ENCODE measurements at places on chromosomes 16 and 17. TPM values are rescaled to one million over a fixed set of nuclear protein-coding genes. Genes with fewer than 3 reads are reported as not detected.

- H3K27me3 ChIP-seq = no peaks in the 10 kb centered on the region
- no peak overlapping the region for H3K27ac ChIP-seq
- no peaks in the 10 kb centered on the region for H3K36me3 ChIP-seq
- no peak for DNase-seq
- no peaks in the 10 kb centered on the region for H3K4me1 ChIP-seq
- no peak overlapping the region for H3K4me3 ChIP-seq
These were observed 127.2 kb downstream of the AXIN2 start for GRCh38 chr17:65434251-65434650.

DNA sequence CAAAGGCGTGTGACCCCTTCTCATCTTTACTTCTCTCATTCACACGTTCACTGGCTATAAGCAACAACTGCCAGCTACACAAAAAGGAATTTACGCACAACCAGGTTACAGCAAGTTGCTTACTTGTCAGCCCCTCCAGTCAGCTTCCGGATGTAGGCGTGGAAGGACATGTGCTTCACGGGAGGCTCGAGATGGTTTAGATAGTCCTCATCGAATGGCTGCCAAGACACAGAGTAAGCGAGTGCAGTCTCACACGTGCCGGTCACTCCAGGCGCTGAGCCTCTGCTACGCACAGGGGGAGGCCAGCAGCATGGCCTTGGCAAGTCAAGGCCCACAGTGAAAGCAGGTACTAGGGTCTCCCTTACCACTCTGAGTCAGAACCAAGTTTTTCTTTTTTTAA, 28.3 kb downstream of the NPLOC4 start:
- H3K4me1 ChIP-seq = no peaks in the 10 kb centered on the region
- H3K36me3 ChIP-seq = peaks cover 19% of the 10 kb centered on the region
- H3K4me3 ChIP-seq = no peak overlapping the region
- no peak overlapping the region for H3K27ac ChIP-seq
- peak; percentile 51 for DNase-seq

- H3K4me3 ChIP-seq = peak overlapping the region; percentile 48
- no peak overlapping the region for H3K27ac ChIP-seq
- DNase-seq = no peak
- H3K27me3 ChIP-seq = no peaks in the 10 kb centered on the region
- no peaks in the 10 kb centered on the region for H3K36me3 ChIP-seq
These were observed 43.8 kb downstream of the C16orf82 start for GRCh38 chr16:27110524-27110896.

DNA sequence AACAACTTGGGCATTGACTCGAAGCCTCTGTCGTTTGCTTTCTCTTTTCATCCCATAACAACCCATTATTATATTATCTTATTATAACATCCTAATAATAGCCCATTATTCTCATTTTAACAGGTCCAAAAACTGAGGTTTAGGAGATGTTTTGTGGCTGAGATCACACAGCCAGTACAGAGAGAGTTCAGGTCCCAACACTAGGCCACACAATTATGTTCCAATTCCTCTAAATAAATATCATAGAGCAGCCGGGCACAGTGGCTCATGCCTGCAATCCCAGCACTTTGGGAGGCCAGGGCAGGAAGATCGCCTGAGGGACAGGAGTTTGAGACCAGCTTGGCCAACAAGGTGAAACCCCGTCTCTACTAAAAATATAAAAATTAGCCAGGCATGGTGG, 40.3 kb upstream of the KIFC3 start:
- DNase-seq = peak; percentile 36
- H3K4me1 ChIP-seq = no peaks in the 10 kb centered on the region
- H3K36me3 ChIP-seq = no peaks in the 10 kb centered on the region
- H3K4me3 ChIP-seq = no peak overlapping the region
- H3K27me3 ChIP-seq = peaks cover 5% of the 10 kb centered on the region
- no peak overlapping the region for H3K27ac ChIP-seq

- no peaks in the 10 kb centered on the region for H3K27me3 ChIP-seq
- H3K4me3 ChIP-seq = no peak overlapping the region
- peaks cover 2% of the 10 kb centered on the region for H3K4me1 ChIP-seq
- DNase-seq = peak; percentile 28
These were observed 21.0 kb upstream of the AGRP start for GRCh38 chr16:67504031-67505021.

- H3K4me1 ChIP-seq = peaks cover 5% of the 10 kb centered on the region
- H3K36me3 ChIP-seq = no peaks in the 10 kb centered on the region
- no peaks in the 10 kb centered on the region for H3K27me3 ChIP-seq
- H3K27ac ChIP-seq = no peak overlapping the region
- DNase-seq = no peak
These were observed 7.8 kb upstream of the C17orf99 start for GRCh38 chr17:78138204-78139060.

- no peaks in the 10 kb centered on the region for H3K27me3 ChIP-seq
- no peak overlapping the region for H3K4me3 ChIP-seq
- DNase-seq = no peak
These were observed 37.1 kb downstream of the NXPH3 start for GRCh38 chr17:49612726-49613125.

Gene GPR179
- under 0.01 TPM for total RNA-seq

Data from fibroblast of lung (primary cell).